NCI-H1105 treated with DMSO at 0.1 percent for 48 hours (cell line): ENCODE measurements at places on chromosomes 4 and X.

DNA sequence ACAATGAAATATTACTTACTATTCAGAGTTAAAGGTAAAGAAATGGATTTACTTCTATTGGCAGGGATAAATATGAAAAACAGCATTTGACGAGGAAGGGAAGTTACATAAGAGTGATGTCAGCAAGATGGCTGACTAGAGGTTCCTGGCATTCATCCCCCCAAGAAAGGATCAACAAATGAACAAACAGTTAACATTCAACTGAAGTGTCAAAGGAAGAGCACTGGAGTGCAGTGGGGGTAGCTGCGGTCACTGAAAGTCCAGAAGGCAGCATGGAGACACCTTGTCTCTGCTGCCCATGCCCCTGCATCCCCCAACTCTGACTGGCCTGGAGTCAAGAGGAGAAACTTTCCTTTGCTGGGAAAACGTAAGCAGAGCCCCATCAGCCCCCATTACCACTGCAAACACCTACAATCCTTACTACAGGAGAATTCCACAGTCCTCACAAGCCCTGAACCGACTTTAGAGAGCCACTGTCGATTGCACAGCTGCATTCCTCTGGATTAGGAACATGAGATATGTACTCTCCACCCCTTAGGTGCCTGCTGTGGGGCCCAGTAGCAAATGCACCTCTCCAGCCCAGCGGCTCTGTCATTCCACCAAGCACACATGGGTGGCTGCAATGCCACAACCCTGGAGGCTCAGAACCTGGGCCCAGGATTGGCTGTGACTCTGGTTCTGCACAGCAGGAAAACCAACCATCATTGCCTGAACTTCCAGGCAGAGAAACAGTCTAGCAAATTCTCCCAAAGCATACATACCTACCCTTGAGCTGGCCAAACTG, 79.5 kb downstream of the CBR4 start:
- no peak for DNase-seq

DNA sequence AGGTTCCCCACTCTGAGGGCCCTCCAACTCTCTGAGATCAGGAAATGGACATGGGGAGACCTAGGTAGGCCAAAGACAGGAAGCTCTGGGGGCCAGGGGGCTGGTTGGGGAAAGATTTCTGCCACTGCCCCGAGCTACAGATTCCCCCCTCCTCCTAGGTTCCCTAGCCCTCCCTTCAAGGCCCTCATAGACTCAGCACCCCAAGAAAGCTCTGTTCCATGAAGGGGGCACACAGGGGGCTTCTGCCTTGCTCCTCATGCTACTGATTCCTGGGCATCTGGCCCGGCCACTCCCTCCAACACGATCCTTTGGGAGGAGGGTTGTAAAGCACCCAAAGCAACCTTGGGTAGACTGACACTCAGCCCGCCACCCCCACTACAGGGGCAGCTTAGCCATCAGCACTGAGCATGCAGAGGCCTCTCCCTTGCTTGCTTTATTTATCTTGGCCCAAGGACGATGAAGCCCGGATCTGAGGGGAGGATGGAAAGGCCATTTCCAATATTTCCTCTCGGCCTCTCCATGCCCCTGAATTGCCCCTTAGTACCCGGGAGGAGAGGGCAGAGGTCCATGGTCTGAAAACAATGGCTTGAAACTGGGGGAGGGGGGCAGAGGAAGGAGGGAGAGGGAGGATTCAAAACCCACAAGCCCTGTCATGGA, 146.7 kb downstream of the PJA1 start:
- DNase-seq, result no peak

- DNase-seq, result peak; percentile 48
Observed at GRCh38 chrX:120023259-120023658, 54.2 kb downstream of the RHOXF2B start.

DNA sequence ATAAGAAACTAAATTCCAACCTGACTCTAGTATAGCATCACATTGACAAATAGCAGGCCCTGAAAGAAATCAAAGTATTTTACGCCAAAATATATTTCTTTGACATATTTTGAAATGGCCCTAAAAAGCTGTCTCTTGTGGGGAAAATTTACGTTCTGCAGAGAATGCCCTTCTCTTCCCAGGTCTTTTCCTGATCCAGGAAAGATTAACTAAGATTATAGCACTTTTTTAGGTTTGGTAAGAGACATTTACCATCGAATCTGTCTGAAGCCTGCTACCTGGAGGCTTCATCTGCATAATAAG, 121.1 kb downstream of the ATXN3L start:
- no peak for DNase-seq

- no peak for DNase-seq
Observed at GRCh38 chr4:169174247-169174646, 96.5 kb downstream of the SH3RF1 start.

- peak; percentile 45 for DNase-seq
Observed at GRCh38 chrX:52574416-52575275, 57.8 kb upstream of the XAGE1B start.

- no peak for DNase-seq
Observed at GRCh38 chr4:15658136-15658770, 3.1 kb upstream of the FBXL5 start.

GRCh38 chrX:129980540-129981199, 1.8 kb upstream of the BCORL1 start:
- DNase-seq, result no peak

GRCh38 chr4:77849278-77849965, 13.2 kb upstream of the MRPL1 start:
- peak; percentile 71 for DNase-seq

- peak; percentile 73 for DNase-seq
Observed at GRCh38 chrX:103687696-103688201, 1.2 kb upstream of the MORF4L2 start.

DNA sequence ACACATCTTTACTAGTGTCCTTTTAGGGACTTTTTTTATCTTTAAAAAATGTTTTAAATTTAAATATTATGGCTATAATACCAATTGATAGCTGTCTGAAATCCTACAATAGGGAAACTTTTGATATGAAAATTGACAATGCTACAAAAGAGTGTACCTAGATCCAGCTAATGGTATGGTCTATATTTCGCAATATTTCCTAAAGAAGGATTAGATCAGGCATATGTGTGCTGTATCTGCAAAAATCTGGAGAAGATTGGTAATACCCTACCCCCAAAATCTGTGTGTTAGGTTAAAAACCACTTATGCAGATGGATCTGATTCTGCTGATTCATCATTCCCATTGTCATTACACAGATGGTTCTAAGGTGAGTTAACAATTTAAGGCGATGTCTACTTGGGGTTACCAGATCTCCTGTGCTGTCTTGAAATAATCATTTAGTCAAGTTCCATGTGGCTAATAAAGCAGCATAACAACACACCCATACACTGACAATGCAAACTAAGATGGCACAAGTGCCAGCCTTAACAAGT, 137.1 kb downstream of the GASK1B start:
- no peak for DNase-seq

DNA sequence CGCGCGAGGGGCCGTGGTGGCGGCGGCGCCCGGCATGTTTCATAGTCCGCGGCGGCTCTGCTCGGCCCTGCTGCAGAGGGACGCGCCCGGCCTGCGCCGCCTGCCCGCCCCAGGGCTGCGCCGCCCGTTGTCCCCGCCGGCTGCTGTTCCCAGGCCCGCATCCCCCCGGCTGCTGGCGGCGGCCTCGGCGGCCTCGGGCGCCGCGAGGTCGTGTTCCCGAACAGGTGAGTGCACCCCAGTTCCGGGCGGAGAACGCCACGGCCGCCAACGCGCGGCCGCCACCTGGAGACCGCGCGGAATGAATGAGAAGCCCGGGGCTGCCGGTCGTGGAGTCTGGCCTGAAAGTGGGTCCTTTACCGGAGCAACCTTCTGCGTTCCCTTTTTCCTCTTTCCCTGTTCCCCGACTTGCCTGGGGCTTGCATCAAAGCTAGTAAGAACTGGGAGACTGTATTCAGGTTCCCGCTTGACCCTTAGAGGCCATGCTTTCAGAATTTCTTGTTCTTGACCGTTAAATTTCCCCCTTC, 429 bp downstream of the NOCT start:
- DNase-seq, result peak; percentile 56

GRCh38 chr4:130689181-130689580, 1593.2 kb downstream of the C4orf33 start:
- DNase-seq, result no peak
